Dermis blood vessel endothelial cell (primary cell): ENCODE measurements at places on chromosomes 7 and 10. TPM values are rescaled to one million over a fixed set of nuclear protein-coding genes. Genes with fewer than 3 reads are reported as not detected.

PDGFA gene
- 68.8 and 100 TPM in 2 replicates for total RNA-seq

UNC5B gene
- 12.1 and 15.1 TPM in 2 replicates for total RNA-seq

ADAM12 gene
- 0.28 and 0.68 TPM in 2 replicates for total RNA-seq

TAS2R3 gene
- total RNA-seq: 0.74 and 2.0 TPM in 2 replicates

IL15RA gene
- total RNA-seq: 13.9 and 15.7 TPM in 2 replicates

TACR2 gene
- 0.09 and 0.34 TPM in 2 replicates for total RNA-seq

GPER1 gene
- total RNA-seq: 1.0 and 2.0 TPM in 2 replicates

GRCh38 chr10:974038-974784 lies 14.0 kb upstream of the GTPBP4 start:
- no peak for DNase-seq

DNA sequence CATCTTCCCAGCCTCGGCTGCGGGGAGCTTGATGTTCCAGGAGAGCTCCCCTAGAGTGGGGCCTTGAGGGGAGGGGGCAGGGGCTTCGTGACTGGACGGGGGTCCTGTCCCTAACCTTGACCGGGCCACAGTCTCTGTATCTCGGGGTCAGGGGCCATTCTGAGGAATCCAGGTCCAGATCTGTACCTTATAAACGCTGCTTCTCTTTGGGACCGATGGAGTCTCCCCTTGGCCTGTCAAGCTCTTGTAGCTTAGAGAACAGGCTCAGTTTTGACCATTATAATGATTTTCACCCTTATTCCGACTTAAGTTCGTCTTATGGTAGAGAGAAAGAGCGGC lies 831 bp downstream of the ZKSCAN5 start:
- DNase-seq: peak; percentile 35

DNA sequence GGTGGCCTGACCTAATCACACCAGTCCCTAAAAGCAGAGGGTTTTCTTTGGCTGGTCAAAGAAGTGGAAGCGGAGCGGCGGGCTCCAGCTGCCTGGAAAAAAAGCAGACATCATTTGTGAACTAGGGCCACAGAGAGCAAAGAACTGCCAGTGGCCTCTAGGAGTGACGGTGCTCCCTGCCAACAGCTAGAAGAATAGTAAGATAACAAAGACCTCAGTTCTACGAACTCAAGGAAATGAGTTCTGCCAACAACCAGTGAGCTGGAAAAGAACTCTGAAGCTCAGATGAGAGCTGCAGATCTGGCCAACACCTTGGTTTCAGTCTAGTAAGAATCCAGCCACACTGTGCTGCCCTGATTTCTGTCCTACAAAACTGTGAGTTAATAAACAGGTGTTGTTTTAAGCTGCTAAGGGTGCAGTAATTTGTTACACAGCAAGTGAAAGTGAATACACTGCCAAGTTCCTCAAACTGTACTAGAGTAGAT lies 178.0 kb downstream of the SRPK2 start:
- DNase-seq: peak; percentile 69

DNA sequence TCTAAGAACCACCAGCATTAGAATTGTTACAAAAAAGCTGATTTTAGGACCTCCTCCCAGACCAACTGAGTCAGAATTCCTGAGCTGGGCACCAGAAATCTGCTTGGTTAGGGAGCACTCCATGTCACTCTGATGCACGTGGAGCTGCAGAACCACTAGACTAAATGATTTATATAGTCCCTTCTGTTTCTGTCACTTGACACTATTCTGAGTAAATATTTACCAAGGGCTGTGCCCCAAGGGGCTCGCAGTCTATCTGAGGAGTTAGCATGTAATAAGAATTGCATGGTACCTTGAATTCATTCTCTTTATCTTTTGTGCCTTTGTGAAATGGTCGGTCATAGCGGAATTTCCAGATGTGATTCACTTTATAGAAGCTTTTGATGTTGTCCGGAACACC lies 196.0 kb upstream of the IMMP2L start:
- no peak for DNase-seq

- no peak for DNase-seq
These were observed 16.4 kb downstream of the ADK start for GRCh38 chr10:74167443-74167842.

DNA sequence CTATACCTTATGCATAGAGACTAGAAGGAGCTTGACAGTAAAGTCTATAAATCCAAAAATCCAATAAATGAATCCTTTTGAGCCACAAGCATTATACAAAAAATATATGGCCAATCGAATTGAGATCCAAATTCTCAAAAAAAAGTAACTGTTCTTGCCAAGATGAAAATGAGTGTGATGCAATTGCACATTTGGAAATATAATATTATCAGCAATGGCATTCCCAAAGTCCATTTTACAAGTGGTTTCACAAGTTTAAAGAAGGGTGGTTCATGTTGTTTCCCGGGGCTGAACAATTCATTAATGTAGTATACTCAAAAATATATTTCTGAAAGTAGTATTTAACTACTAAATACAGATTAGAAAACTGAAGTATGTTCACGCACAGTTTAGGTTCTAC lies 7.3 kb downstream of the RP9 start:
- DNase-seq: no peak

- DNase-seq: no peak
These were observed 1035.3 kb downstream of the NRG3 start for GRCh38 chr10:82910301-82910700.

GRCh38 chr10:77899080-77899477 lies 27.5 kb downstream of the DLG5 start:
- DNase-seq: no peak

DNA sequence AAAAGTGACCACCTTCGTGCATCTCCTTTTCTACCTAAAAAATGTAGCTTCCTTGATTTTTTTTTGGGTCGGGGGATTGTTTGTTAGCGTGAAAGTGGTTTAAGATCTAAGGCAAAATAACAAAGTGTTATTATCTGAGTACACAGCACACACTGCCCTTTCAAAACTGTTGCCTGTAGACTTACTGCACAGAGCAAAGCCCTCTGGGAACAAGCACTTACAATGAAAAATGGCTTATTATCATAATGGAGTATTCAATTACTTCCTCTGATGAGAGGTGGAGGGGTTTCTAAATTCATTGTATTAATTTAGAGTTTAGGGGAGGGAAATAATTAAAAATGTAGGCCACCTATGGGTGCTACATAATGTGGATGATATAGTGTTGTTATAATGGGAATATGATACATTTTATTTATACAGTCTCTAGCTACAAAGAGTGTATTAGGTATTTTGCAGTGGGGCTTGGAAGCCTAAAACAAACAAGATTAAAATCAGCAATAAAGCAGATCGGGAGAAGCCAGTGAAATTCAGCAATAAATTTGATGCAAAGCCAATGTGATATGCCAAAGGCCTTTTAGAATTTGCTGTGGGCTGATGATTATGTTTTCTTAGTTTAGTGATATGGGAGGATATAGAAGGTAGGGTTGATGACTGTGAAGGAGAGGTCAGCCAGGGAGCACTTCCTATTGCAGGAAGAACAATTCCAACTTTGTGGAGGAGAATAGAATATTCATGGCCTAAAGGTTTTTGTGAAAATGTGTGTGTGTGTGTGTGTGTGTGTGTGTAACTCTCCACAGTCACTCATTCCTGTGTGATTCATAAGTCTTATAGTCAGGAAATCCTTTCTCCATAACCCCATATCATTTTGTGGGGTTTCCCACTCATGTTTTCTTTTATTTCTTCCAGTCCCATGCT lies 17.7 kb upstream of the EXOC4 start:
- DNase-seq: peak; percentile 87

DNA sequence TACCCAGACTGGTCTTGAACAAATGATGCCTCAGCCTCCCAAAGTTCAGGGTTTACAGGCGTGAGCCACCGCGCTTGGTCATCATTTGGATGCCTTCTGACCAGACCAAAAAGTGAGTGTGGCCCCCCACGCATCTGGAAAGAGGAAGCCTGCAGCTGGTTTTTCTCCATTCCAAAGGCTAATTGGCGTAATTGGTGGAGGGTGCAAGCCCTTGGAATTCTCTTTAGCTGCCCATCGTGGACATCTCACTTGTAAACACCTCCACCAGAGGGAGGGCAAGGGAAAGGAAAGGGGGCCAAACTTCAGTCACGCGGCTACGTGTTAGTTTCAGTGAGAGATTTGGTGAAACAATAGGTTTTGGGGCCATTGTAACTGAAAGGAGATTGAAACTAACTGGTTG lies 4.1 kb upstream of the ARHGAP21 start:
- DNase-seq: peak; percentile 32

DNA sequence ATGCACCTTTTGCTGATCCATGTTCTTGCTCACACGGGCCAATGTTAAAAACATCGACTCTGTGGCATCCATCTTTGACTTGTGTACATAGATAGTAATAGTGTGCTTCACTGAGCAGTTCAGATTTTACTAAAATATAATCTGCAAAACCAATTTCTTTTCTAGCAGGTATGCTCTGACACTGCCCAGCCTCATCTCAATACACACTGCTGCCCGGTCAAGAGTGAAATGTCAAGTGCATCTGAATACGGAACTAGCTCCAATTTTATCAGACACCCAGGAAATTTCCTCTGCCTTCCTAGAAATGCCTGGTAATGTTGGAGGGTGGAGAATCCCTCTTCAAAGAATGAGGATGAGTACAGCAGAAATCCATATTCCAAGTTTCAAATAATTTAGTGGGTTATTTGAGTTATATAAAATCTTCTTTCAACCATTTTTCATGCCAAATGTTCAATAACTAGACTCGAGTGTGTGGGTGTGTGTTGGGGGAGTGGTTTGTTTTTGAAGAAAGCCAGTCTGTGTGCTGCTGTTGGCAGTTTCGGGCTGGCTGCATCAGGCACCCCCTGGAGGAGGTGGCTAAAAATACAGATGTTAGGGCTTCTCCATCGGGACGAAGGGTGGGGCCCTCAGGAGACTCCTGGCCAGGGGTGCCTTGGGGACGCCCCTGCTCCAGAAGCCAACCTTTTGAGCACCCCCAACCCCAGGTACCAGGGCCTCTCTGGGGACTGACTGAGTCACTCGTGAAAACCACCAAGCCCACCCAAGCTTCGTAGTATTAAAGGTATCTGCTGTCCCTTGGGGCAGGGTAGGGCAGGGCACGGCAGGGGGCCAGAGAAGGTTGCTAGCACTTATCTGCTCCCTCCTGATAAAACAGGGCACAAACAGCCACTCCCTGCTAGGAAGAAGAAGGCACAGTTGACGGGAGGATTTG lies 15.4 kb downstream of the CTBP2 start:
- DNase-seq: peak; percentile 63
